ENCODE measurements at places on chromosomes 7 and 10.

DNA sequence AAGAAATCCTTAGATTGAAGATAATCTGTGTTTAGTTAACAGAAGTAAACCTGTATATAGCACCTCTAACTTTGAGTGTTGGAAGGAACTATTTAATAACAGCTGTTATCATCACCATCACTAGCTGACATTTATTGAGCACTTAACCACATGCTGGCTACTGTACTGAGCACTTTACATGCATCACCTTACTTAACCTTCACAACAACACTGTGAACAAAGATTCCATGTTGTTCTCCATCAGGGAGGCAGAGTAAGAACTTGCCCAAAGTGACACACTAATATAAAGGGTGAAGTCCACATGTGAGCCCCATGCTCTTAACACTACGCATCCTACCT lies 182.2 kb downstream of the ST7 start:
- DNase-seq = no peak

- no peak for DNase-seq
These were observed 54.4 kb downstream of the COBL start for GRCh38 chr7:51261950-51262795.

DNA sequence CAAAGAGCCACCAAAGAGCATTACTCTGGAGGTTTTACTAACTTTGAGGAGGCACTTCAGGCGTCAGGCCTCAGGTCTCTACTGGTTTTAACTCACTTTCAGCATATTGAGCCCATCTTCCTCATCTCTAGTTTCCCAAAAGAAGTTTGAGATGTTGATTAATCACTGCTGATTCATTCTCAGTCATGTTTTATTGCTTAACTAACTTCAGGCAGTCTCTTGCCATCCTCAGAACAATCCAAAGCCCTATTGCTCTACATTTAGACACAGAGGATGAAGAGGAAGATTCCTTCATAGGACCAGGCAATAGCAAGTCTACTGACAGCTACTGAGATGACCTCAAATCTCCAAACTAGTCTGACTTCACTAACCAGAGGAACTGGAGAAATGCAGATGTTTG lies 39.1 kb upstream of the BET1 start:
- DNase-seq = no peak

GRCh38 chr10:111986079-111986478 lies 197.5 kb downstream of the GPAM start:
- no peak for DNase-seq

DNA sequence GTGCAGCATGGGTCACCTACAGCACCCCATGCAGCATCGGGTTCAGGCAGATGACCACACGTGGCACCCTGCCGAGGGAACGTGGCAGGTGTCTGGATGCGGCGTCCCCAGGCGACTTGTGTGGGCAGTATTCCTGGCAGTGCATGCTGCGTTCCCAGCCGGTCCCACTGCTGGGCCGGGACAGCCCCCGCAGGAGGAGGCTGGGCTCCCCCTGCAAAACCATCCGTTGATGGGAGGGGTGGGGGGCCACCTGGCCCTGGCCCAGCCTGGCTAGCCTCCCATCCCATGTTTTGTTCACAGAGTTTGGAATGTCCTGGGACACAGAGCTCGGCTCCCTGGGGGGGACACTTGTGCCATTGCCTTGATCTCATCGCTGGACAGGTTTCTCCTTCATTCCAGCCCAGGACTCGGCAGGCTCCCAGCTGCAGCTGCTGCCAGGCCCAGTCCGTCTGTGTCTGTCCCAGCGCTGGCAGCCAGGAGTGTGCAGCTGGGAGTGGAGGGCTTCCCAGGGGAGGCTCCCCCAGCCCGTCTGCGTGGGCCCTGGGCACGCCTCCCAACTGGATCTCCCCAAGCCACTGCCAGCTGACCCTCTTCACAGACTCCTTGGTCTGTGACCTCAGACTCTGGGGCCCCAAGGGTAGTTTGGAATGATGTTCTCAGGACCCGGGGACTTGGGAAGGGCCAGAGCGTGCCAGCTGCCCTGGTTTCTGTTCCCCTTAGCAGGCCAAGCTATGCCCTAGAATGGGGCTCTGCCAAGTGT lies 32.6 kb downstream of the TMEM270 start:
- no peak for DNase-seq

DNA sequence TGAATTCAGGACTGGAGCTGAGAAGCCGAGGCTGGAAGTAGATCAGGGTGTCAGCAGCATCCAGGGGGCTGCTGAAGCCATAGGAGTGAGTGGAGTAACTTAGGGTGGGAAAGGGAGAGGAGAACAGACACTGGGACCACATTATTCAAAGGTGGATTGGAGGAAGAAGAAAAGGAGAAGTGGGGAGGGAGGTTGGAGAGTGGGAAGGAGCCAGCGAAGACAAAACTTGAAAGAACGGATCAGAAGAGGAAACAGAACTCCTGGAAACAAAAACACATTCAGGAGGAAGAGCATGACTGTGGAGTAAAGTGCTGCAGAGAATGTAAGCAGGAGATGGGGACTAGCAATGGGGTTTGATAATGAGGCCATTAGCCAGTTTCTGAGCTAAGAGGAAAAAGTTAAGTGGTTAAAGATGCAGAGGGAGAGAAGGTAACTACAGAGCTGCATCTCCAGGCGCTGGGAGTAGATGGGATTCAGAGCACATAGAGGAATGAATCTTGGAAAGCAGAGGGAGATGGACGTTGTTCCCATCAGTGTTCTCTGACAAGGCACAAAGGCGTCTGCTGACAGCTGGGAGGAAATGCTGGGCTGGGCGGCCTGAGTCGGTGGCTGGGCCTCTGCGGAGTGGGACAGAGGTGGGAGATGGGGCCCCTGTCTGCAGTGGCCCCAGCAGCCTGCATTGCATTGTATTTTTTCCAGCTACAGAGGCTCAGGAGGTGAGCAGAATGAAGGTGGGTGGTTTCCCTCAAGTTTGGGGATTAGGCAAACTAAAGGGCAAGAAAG lies 63.1 kb upstream of the LEP start:
- no peak for DNase-seq

- no peak for DNase-seq
These were observed 148.6 kb downstream of the NRCAM start for GRCh38 chr7:108307595-108307994.

- DNase-seq = no peak
These were observed 132.8 kb downstream of the POLR1F start for GRCh38 chr7:19575909-19576557.

GRCh38 chr7:104005197-104005596 lies 15.7 kb upstream of the RELN start:
- no peak for DNase-seq

DNA sequence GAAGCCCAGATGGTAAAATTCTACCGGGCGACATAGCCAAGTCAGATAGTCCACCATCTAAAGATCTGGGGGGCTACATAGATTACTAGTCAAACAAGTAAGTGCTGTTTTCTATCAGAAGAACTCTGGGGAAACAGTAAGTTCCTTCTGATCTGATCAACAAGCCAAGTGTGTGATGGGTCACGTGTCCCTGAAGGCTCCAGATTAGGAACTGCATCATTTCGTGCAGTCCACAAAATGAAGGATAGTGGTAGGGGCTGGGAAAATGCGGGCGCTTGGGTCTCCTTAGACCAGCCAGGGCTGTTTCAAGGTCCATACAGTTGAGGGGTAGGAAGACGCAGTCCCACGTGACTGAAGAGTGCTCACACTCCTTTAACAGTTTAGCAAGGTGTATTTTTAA lies 1.8 kb upstream of the CHN2 start:
- no peak for DNase-seq

- DNase-seq = no peak
These were observed 79.3 kb downstream of the CSTF2T start for GRCh38 chr10:51620131-51620530.

DNA sequence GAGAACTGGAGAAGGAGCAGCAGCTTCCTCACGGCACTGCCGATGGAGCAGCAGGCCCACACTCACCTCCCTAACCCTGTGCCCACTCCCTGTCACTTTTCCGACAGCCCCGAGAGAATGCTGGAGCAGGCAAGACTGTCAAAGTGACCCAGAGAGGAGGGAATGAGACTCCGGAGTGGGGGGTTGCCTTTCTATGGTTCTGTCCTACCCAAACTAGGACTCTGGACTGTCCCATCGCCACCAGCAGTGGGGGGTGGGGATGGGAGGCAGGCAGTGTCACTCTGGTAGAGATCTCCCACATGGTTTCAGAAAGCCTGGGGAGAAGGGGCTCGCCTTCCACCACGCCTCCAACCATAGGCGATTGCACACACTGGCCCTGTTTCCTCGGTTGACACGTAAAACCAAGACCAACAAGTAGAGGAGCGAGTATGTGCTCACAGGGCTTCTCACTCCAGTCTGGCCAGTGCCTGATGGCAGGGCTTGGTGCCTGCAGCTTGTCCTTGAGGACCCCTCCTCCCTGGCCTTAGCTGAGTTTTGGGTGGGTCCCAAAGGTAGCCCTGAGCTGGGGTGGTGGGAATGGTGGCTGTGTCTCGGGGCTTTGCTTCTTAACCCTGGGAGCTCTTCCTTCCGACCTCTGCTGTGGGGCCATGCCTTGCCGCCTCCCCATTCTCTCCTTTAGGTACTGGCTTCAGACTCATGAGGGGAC lies 148.5 kb downstream of the PTPN20 start:
- DNase-seq = no peak

- DNase-seq = no peak
These were observed 322.7 kb upstream of the PFKP start for GRCh38 chr10:2744547-2745200.

GRCh38 chr10:70935125-70935625 lies 46.8 kb upstream of the PCBD1 start:
- no peak for DNase-seq

- no peak for DNase-seq
These were observed 12.8 kb downstream of the NOD1 start for GRCh38 chr7:30465811-30466180.

DNA sequence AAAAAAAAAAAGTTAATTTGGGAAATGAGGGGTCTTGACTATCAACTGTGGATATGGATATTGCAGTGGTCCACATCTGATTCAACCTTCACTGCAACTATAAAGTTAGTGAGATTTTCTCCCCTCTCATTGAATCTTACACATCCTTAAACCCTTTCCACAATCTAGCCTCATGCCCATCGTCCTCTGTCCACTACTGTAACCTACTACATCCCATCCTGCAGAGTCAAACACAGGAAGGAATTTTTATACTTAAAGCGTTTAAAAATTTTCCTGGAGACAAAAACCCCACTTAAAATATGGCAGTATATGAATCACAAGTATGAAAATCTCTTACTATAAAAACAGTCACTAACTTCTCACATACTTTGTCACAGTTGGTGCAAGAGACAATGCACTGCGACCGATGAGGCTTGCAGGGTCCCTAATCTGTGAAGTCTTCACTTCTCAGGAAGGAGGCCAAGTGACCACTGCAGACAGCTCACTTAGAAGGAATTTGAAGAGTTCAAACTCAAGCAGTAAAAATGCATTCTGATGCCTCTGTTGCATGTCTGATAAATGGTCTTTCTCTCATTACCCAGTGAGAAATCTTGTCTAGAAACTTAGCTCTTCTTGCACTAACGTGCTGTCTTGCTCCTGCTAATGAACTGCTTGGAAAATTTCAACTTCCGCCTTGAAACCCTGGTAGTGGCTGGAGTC lies 50.3 kb upstream of the ST8SIA6 start:
- DNase-seq = no peak

GRCh38 chr10:64636461-64636860 lies 1115.3 kb downstream of the REEP3 start:
- no peak for DNase-seq

DNA sequence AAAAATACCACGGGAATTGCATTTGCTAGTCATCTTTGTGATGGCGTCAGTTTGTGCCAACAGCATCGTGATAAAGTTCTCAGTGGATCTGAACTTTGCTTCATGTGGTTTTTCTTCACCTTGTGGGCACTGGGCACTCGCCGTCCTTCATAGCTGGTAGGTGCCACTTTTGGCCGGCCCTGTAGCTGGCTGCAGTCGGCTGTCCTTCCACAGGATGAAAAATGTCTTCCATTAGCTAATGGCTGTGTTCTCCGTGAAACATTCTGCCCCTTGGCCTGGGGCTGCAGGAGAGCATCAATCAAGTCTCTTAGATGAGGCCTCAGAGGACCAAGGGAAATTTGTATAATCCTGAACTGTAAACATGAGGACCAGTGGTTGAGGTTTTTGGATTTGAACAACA lies 145.3 kb downstream of the DYNC1I1 start:
- no peak for DNase-seq

DNA sequence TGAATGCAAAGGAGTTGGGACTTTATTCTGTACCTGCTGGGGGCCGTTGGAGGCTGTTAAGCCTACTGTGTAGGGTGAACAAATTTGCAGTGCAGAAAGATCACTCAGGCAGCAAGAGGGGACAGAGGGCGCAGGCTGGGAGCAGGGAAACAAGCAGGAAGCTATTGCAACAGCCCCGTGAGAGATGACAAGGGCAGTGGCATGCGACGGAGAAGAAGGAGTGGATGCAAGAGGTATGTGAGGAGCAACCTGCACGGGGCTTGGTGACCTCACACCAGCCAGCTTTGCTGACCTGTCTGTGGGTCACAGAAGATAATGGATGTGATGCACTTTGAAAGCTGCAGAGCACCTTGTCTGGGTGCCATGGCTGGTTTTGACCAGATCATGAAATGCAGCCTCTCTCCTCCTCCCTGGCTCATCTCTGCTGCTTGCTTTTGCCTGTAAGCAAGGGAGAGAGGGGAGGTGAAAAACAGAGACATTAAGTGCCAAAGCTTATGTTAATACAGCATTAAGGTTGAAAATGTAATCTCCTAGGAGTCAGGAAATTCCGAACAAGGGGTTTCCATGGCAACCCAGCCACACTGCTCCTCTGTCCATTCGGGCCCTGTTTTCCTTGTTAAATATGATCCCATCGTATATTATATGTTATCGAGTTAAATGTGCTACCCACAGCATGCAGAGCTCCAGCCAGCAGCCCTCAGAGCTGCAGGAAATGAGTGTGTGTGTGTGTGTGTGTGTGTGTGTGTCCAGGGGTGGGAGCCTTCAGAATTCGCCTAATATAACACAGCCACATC lies 314.3 kb upstream of the ZMIZ1 start:
- DNase-seq = no peak

DNA sequence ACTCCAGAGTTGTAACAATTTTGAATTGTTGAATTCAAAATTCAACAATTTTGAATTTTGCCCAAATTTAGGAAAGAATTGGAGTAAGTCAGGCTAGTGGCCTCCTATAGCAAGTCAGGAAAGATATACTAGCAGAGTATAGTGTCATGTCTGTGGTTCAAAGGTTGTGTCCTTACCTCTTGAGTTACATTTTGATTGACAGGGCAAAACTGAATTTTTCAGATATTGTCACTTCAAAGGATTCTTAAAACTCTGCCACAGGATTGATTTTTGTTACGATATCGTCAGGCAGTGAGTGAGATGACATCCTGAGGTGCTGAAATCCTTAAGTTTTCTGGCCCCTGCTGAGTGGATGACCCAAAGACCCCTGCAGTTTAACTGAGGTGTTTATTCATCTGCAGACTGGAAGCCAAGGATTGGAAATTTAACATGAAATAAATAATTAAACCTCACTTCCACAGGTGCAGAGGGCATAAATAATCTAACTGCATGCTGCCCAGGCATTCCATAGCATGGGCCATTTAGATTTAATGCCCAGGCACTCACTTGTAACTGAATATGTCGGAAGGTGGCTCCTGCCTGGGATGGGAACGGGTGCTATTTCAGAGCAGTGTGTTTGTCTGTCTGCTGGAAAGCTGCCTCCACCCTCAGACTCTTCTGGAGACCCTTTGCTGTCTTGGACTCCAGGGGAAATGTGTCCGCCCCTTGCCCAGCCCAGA lies 50.8 kb downstream of the RBM20 start:
- DNase-seq = no peak

Measured in HCT116 (cell line).